Amygdala (tissue), 56 donors: ENCODE measurements at places on chromosomes 13 and 19.
A peak's percentile ranks its signal among the peaks of the same experiment; 100 is the strongest.

DNA sequence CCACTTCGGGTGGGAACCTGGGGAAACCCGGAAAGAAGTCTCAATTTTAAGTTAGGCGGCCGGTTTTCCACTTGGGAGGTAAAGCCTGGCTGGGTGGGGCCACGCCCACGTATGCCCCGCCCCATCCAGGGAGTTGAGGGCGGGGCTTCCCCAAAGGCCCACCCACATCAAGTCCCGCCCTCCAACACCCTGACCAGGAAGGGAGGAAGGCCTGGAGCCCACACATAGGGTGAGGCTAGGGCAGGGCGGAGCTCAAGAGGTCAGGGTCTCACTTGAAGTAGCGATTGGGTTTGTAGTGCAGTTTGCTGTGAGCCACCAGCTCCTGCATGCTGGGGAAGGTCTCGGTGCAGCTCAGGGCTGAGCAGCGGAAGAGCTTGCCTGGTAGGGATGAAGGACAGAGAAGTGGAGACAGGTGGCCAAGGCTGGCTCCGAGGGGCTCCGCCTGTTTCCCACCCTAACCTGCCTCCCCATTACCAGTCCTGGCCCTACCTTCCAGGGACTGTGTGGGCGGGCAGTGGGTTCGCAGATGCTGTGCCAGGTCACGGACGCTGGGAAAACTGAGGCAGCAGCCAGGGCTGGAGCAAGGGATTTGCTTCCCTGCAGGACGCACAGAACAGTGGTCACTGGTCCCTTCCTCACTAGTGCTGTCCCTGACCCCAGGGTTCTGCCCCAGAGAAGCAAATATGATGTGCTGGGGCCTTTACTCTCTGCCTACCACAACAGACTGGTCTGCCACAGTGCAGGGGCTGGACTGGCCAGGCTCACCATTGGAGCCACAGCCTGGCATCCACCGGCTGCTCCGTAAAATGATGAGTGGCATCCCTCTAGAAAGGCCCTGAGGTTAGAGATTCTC is 1.6 kb downstream of the ZNF414 start:
- DNase-seq, result peak; percentile 27

GRCh38 chr19:4577020-4577782 is 17.7 kb upstream of the SEMA6B start:
- no peak for DNase-seq

DNA sequence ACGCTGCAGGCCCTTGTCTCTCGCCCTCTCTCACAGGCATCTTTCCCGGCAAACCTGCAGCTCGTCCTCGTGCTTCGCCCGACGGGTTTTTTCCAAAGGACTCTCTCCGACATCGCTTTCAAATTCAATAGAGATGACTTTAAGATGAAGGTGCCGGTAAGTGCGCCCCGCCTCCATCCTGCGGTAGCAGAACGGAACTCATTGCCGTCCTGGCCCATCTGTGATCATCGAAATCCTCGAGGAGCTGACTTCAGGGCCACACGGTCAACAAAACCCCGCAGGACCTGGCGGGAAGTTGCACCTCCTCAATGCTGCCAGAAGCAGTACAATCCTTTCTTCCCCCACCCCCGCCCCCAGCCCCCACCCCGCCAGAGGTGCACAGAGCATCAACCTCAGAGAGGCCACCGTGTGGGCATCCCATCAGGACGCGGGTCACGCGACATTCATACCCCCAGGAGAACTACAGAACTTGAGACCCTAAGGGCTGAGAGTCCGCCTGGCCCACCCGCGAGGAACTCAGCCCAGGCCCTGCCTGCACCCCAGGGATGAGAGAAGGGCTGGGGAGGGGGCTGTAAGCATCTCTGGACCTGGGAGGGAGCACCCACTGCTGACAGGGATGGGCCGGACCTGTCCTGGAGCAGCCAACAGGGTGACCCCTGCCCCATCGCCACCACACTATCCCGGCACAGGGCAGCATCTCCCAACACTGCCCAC is 44.9 kb upstream of the F7 start:
- no peak for DNase-seq

GRCh38 chr19:6034512-6034911 is 56.6 kb upstream of the RANBP3 start:
- no peak for DNase-seq

DNA sequence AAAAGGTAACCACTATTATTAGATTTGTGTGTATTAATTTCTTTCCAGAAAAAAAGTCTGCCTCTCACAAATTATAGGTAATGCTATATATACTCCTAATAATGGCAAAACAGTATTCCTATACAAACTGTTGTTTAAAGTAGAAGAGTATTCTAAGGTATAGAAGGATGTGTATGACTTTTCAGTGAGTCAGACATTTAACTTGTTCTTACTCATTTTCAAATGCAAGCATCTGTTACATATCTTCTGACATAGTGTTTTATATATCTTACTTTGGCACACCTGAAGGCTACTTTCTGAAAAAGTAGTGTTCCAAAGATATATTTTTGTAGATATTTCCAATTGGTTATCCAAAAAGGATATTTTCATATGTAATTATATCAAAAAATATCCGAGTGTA is 3.5 kb upstream of the SLITRK5 start:
- no peak for DNase-seq

DNA sequence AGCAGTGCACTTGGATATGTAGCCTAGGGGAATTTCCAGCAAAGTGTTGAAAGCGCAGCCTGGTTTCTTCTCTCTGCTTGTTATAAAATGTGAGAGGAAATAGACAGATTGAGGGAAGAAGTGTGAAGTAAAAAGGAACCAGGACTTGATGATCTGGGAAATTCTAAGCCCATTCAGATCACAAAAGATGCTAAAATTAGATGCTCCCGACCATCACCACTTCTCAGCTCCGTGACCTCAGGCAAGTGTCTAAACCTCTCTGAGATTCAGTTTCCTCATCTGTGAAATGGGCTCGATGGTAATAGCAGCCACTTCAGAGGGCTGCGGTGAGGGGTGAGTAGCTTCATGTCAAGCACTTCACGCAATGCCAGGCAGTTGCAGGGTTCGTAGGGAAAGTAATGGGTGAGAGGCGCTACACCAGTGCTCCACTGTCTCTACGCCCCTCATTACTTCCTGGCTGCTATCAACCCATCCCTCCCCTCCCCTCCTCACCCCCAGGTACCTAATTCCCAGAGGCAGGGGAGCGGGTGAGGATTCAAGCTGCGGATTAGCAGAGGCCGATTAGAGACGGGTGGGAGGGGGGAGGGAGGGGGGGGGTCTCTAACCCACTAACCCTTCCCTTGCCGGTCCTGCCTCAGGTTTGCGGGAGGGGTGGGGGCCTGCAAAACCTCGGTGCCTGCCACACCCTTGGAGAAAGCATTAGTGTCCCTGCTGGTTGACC is 9.0 kb upstream of the NFIC start:
- no peak for DNase-seq

DNA sequence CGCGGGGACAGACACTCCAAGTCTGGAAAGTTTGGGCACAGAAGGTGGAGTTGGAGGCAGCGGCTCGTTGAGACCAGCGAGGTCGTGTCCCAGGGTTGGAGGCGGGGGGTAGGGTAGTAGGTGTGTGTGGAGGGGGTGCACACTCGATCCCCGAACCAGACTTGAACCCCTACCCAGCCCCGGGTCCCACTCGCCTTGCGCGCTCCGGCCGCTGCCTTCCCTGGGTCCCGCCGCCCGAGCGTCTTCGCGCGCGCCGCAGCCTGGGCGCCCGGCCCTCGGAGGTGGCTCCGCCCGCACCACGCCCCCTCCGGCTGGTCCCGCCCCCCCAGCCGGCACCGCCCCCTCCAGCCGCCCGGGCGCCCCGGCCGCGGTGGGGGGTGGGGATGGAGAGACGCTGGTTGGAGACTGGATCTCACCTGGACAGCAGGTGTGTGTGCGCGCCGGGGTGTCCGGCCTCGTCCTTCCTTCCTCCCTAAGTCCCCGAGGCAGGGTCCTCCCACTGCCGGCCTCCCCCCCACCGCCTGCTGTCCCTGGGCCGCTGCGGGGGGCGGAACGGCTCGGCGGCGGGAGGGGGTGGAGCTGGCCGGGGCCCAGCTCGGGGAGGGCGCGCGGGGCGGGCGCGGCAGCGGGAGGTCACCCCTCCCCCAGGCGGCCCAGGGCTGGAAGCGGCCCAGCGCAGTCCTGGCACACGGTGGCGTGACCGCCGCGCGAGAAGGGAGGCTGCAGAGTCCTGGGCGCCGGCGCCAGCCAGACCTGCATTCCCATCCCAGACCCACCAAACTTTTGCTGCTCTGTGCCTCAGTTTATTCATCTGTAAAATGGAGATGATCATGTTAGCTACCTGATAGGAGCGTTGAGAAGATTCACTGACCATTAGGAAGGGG is at the start of gene KANK2:
KANK2 (minus strand) TSS at position 255 of the 884 bp plus-strand sequence. CDS start 3,034 bp downstream, outside the sequence.
- DNase-seq, result peak; percentile 86
